HFF-Myc (cell line): ENCODE measurements at places on chromosomes 1 and 21.

GRCh38 chr1:14876747-14877146 lies 276.8 kb upstream of the TMEM51 start:
- DNase-seq, result no peak

DNA sequence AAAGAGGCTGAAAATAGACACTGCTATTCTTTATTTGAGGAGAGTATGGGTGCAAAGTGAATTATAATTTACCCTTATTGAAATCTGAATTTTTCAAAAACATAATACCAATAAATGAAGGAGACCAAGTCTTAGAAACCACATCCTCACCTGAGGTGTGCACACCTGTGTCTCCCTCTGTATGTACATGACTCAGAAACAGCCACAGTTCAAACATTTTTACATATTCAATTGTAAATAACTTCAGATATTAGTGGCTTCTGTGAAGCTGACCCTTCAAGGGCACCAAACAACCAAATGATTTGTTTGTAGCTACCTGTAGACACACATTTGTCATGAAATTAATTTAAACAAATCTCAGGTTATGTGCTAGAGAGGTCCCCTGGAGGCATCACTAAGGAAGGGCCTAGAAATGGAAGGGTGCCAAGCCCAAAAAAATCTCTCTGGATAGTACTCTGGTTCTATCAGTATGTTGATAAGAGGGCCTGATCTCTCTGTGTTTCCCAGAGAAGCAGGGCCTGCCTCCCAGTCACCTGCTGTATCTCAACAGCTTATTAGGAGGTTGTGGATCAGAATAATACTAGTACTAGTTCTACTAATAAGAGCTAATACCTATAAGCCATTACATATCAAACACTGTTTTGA lies 28.1 kb downstream of the ERI3 start:
- no peak for DNase-seq

GRCh38 chr1:98439471-98439870 lies 222.1 kb upstream of the SNX7 start:
- no peak for DNase-seq

GRCh38 chr1:43789604-43790550 lies 82.5 kb downstream of the ST3GAL3 start:
- no peak for DNase-seq

GRCh38 chr1:242208021-242208420 lies 209.1 kb upstream of the MAP1LC3C start:
- no peak for DNase-seq

- no peak for DNase-seq
Observed at GRCh38 chr21:26057477-26058170, 112.9 kb downstream of the APP start.

- no peak for DNase-seq
Observed at GRCh38 chr1:182335771-182336566, 55.6 kb downstream of the GLUL start.

DNA sequence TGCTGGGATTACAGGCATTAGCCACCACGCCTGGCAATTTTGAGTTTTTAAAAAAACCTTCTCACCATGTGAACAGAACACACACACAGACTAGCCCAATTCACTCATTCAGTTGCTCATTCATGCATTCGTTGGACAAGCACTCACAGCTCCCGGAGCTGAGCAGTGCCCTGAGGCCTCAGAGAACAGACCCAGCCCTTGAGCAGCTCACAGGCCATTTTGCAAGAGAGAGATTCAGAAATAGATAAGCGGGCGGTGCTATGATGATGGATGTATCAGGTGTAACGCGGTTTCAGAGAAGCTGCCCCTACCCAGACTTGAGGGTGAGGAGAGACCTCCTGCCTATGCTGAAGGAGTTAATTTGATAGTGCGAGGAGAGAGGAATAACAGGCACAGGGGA lies 18.6 kb downstream of the PTAFR start:
- no peak for DNase-seq

- no peak for DNase-seq
Observed at GRCh38 chr1:170698301-170699275, 34.7 kb downstream of the PRRX1 start.

DNA sequence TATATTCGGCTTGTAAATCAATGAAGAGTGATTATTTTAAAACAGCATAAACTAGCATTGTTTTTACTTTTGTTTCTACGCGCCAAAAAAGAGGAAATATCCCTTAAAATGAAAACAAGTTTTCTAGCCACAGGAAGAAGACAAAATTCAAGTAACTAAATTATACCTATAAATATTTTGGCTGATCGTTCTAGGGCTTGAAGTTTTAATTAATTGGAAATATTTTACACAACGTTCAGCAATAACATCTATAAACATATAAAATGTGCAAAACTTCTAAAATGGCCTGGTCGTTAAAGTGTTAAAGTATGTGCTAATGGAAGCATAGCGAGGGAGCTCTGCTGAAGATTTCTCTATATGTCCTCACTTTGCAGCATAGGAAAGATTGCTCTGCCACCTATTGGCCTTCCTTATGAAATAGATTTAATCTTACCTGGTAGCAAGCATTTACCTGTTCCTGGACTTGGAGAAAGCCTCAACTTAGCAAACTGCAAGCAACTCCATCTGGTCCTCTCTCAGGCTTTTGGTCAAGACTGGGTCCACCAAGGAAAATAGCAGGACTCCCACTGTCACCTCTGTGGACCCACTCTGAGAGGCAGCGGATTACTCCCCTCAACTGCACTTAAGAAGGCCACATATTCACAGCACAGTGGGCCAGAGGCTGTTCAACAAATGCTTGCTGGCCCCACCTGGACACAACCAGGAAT lies 351.3 kb upstream of the RUNX1 start:
- DNase-seq, result peak; percentile 17

DNA sequence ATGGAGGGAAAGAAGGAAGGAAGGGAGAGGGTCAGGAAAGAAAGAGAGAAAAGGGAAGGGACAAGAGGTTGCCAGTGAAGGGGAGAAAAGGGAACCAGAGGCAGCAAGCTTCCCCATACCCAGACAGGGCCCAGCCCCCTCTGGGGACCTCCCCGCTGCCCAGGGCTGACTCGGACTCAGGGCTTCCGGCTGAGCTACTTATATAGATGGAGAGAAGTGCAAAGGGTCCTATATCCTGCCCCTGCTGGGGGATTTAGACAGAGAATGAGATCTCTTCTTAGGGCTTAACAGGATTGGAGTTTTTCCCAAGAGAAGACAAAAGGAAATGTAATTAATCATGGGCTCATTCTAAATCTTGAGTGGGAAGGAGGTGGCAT lies at the start of gene ETV3L:
Gene ETV3L (minus strand): TSS at position 176 of the 377 bp plus-strand sequence. CDS start 285 bp downstream, outside the sequence.
- DNase-seq, result no peak

DNA sequence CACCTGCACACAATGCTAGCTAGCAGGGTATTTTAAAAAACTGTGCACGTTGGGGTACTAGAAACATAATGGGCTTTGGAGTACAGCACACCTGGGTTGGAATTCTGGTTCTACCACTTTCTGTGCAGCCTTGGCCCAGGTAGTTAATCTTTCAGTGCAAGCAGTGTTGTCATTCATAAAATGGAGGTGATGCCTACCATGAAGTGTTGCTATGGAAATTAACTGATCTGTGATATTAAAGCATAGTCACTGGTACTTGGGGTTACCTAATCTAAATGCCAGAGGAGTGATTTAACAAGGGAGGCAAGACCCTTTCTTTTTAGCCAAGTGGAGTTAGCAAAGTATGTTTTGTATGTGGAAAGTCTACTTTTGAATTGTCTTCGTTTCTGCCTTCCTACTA lies 18.0 kb downstream of the ATP1B1 start:
- DNase-seq, result no peak

DNA sequence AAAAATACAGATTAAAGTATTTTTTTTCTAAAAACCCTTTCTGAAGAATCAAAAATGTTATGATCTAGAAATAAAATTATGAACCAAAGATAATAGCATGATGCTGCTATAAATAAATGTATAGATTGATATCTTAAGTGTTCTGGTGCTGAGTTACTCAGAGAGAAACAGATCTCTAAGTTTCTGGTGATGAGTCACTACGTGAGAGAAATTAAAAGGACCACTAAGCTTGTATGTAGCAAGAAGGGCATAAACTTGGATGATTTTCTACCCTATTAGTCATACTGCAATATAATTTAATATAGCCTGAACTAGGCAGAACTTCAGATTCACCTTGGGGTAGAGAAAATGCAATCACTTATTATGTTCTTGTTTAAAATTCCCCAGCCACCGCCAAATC lies 514.8 kb downstream of the AMY1C start:
- DNase-seq, result no peak

DNA sequence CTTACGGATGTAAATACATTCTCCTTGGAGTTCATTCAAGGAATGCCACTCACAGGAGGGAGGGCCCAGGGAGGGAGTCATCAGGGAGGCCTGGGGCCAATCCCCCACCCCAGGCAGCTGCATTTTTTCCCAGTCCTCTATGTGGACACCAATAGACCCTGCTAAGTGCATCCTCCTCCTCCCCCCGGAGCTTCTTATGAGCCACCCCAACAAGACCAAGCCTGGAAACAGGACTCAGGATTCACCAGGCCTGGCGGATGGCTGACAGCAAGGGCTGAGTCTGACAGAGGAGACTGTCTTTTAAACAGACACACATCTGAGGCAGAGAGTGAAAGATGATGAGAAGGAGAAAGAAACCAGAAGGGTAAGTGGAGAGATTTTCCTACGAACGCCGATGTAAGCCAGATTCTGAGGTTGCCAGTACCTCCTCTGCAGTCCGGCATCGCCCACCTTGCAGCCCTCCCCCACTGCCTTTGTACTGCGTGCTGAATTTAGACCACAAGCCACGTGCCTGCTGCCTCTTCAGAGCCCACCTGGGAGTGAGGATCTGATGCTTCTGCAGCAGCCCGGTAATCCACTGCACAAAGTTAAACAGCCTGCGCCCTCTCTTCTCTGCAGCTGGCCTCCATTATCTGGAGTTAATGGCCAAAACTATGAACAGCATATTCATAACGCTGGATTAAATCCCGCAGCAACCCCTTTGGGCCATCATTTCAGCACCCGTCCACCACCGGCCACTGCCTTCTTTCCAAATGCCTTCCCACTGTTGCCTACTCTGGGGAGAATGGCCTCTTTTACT lies 17.6 kb upstream of the SFPQ start:
- no peak for DNase-seq

GRCh38 chr1:45557422-45557944 lies 6.9 kb downstream of the AKR1A1 start:
- DNase-seq, result no peak

DNA sequence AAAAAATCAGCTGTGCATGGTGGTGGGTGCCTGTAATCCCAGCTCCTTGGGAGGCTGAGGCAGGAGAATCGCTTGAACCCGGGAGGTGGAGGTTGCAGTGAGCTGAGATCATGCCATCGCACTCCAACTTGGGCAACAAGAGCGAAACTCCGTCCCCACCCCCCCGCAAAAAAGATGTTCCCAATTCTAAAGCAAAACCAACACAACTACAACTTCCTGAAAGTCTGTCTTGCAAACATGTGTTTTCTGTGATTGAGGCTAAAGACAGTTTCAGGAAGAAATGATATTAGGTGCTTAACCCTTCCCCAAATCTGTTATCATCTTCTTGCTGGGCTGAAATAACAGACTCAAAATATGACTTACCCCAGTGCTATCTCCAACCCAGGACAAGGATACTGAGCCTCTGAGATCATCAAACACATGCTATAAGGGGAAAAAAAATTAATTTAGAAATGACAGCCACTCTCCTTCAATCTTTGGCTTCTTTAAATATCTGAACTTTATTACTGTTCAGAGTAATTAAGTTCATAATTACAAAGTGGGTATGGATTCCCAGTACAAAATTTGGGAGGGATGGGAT lies 28.5 kb downstream of the SORT1 start:
- DNase-seq, result no peak

GRCh38 chr1:10734962-10735544 lies 61.4 kb downstream of the CASZ1 start:
- DNase-seq, result no peak

GRCh38 chr1:205627956-205628355 lies 3.9 kb downstream of the ELK4 start:
- no peak for DNase-seq

DNA sequence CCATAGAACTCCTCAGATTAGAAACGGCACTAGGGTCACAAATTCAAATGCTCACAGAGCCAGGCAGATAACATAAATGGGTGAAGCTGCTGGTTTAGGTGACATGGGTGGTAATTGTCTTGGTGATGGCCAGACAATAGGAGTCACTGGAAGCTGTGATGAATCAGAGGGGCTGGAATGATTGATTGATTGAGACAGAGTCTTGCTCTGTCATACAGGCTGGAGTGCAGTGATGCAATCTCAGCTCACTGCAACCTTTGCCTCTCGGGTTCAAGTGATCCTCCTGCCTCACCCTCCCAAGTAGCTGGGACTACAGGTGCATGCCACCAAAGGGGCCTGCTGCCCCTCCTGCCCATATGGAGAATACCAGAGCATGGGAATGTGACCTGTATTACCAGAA lies 63.0 kb downstream of the HIVEP3 start:
- DNase-seq, result no peak

GRCh38 chr1:154403261-154403943 lies 1.7 kb upstream of the IL6R start:
- no peak for DNase-seq

DNA sequence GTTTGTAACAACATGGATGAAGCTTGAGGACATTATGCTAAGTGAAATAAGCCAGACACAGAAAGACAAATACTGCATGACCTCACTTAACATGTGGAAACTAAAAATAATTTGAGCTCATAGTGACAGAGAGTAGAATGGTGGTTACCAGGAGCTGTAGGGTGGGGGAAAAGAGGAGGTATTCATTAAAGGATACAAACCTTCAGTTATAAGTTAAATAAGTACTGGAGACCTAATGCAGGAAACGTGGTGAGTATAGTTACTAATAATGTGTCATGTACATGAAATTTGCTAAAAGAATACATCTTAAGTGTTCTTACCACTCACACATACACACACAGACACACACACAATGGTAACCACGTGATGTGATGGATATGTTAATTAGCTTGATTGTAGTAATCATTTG lies 86.7 kb downstream of the NGF start:
- peak; percentile 83 for DNase-seq

DNA sequence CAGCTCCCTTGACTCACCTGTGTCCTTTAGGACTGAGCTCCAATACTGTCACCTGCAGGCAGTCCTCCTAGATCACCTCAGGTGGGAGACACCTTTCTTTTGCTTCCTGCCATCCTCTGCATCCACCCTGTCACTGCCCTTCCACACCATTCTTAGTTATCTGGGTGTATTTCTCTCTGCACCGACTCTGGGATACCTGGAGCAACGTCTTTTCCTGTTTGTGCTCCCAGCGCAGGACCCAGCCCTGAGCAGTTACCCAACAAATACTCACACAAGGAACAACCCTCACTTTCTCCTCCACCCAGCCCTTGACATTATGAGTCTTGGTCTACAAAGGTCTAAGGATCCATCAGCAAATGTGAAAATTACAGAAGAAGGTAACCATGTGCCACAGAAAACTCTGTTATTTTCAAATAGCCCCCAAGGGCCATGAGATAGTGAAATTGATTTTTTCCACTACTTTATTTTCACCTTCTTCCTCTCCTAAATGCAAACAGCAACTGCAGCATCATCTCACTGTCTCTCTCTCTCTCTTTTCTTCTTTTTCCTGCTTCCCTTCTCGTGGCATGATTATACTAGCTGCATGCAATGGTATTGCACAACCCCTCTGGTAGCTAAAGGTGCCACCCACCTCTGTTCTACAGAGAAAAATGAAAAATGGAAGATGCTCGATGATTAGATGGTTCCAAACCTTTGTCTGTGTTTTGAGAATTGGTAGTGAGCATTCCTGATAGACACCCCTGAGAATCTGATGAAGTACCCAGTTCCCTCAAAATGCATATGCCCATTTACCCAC lies 89.0 kb downstream of the MIS18A start:
- DNase-seq, result no peak
